Hippocampal formation (tissue), 2 donors: ENCODE measurements at places on chromosomes 1 and 21.

DNA sequence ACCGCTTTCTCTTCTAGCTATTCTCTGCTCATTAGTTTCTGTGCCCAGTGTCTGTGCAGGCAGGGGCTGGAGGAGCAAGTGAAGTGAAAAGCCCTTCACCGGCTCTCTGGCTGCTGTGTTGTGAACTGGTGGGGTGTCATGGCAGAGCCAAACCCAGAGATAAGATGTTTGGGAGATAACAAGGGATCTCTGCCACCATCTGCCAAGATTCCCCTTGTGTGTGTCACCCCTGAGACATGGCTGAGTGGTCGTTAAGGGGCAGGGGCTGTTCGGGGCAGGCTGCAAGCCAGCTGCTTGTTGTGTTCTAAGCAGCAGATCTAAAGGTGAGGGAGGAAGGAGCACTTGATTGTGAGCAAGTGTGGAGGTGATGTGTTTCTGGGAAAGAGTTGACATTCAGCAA lies 24.5 kb downstream of the CNIH3 start:
- no peak for DNase-seq

DNA sequence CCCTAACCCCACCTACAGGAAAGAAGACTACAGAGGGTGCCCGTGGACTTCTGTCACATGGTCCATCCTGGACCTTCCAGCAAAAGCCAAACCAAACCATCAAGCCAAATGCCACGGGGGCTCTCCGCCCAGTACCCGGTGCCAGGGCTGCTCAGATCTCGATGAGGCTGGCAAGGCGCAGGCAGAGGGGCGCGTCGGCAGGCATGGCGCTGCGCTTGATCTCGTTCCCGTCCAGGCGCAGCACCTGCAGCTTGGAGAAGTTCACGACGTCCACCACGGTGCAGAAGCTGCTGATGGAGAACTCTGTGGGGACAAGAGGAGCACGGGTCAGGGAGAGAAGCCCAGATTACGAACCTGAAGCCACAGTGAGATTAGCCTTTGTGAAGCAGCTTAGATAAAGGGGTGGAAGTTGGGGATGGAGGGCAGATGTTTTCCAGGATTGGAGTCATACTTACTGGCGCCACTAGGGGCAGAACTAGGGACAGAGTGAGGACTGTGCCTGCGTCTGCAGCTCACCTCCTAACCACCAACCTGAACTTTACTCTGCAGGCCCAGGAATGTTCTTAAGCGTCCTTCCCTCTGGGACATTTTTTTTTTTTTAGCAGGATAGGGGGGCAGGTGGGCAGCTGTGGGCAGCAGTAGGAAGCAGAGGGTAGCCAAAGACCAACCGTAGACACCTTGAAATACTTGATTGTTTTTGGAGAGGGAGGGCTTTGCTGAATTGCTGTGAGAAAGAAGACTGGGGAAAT lies 8.6 kb downstream of the FMOD start:
- DNase-seq, result no peak

- DNase-seq, result peak; percentile 7
Observed at GRCh38 chr21:43362321-43362791, 64.6 kb downstream of the SIK1 start.

- DNase-seq, result no peak
Observed at GRCh38 chr1:18020021-18020817, 87.4 kb upstream of the IGSF21 start.

DNA sequence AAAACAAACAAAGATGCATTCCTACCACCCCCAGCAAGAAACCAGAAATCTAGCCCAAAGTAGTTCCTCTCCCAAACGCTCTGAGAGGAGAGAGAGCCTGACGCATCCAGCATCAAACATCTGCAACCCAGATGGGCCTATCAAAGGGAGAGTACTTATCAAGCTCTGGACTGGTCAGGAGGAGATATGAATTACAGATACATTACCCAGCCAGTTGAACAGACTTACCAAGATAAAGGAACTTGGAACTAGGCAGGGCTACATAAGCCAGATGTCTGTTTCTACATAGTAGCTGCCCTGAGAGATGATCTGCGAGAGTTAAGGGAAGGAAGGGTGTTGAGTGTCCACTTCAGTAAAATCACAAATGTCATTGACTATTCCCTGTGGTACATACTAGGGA lies 138.4 kb downstream of the PAPPA2 start:
- no peak for DNase-seq

- DNase-seq, result no peak
Observed at GRCh38 chr1:94553323-94553730, 11.8 kb upstream of the F3 start.

DNA sequence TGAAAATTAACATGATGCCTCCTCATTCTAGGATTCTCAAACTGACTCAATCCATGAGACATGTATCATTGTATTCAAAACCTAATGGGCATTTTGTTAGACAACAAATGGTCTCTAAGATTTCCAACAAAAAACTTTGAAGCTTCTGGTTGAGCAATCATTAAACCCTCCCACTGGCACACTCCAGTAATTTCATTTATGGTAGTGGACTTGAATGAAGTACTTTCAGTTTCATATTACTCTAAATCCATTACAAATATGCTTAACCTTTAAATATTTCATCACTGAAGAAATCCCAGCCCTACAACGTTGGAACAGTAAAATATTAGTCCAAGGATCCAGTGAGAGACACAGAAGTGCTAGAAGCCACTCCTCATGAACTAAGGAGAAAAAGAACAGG lies 43.5 kb downstream of the GBP6 start:
- no peak for DNase-seq

DNA sequence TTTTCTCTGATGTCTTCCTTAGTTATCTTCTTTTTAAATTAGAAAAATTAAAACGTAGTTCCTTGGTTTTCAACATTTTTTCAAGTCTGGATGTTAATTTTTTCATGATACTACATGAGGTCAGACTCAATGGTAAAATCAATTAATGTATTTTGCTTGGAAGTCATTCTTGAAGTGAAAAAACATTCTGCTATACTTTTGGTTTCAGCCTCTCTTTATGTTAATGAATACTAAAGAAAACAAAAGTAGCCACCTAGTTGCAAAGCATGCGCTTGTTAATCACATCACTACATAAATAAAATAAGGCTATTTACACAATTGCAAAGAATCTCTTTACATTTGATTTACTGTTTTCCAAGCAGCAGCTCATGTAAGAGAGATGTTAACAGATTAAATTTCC lies 170.4 kb downstream of the LIPI start:
- DNase-seq, result no peak

GRCh38 chr1:83500987-83501591 lies 497.8 kb downstream of the TTLL7 start:
- DNase-seq, result no peak

- DNase-seq, result no peak
Observed at GRCh38 chr1:55232448-55233144, 17.4 kb upstream of the USP24 start.

DNA sequence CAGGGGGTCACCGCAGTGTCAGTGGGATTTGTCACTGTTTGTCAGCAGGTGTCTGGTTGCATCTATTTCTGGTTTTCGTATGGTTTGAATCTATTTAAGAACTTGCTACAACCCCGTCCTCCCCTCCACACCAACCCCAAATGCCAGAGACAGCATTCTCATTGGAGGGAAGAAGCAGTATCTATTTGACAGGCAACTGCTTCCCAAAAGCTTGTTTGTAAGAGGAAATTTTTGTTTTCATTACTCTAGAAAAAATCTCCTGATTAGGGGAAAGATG lies 54.4 kb downstream of the NR5A2 start:
- no peak for DNase-seq

GRCh38 chr1:59601041-59601441 lies 213.7 kb upstream of the HOOK1 start:
- DNase-seq, result no peak

GRCh38 chr1:39110325-39110851 lies 84.2 kb downstream of the NDUFS5 start:
- no peak for DNase-seq

GRCh38 chr1:26388791-26389445 lies 16.4 kb upstream of the ZNF683 start:
- no peak for DNase-seq

GRCh38 chr1:211951856-211952255 lies 83.5 kb downstream of the INTS7 start:
- no peak for DNase-seq

- peak; percentile 13 for DNase-seq
Observed at GRCh38 chr1:231866392-231867331, 240.1 kb downstream of the DISC1 start.

DNA sequence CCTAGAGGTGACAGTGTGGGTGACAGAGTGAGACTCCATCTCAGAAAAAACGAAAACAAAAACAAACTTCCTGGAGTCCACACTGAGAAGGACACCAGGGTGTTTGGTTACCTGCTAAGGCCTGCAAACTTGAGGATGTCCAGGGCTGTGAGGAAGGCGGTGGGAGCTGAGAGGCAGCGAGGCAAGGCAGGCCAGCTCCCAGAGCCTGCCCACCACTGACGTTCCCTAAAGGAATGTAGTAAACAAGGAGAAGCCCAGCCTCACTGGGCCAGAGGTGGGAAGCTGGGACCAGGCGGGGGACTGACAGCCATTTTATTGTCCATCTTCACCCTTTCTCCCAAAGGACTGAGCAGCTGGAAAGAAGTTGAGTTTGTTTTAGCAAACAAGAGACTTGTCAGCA lies 24.1 kb downstream of the SHISA4 start:
- no peak for DNase-seq

GRCh38 chr1:150718225-150718891 lies 2.3 kb downstream of the HORMAD1 start:
- DNase-seq, result no peak

DNA sequence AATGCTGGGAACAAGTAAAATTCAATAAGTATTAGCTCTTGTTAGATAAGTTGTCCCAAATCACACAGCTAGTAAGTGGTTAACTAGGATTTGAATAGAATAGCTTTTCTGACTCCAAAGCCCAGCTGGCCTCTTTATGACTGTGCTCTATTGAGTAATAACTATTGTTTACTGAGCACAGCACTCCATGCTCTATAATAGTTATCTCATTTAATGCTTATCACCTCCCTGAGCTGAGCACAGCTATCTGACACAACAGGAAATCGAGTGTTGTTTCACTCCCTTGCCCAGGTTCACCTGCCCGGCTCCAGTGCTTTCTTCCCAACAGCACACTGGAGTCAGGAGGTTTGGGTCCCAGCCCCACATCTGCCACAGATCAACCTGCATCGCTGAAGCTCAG lies 38.8 kb upstream of the STMN1 start:
- no peak for DNase-seq

- peak; percentile 21 for DNase-seq
Observed at GRCh38 chr1:157105988-157106812, 6.6 kb upstream of the ETV3L start.

DNA sequence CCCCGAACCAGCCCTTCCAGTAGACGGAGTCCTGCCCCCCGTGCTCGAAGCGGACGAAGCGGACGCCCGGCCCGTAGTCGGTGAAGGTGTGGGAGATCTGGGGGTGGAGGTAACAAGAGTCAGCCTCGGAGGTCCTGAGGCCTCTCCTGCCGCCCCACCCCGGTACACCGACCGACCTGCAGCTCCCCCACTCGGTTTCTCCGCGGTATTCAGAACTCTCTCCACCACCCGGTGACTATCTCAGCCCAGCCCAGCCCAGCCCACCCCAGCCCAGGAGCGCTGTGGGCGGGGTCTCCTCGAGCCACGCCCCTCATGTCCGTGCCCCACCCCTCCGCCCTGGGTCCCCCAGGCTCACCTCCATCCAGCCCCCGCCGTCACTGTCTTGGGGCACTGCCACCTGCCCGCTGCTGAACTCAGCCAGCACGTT lies 5.5 kb downstream of the FBXO2 start:
- DNase-seq, result no peak

DNA sequence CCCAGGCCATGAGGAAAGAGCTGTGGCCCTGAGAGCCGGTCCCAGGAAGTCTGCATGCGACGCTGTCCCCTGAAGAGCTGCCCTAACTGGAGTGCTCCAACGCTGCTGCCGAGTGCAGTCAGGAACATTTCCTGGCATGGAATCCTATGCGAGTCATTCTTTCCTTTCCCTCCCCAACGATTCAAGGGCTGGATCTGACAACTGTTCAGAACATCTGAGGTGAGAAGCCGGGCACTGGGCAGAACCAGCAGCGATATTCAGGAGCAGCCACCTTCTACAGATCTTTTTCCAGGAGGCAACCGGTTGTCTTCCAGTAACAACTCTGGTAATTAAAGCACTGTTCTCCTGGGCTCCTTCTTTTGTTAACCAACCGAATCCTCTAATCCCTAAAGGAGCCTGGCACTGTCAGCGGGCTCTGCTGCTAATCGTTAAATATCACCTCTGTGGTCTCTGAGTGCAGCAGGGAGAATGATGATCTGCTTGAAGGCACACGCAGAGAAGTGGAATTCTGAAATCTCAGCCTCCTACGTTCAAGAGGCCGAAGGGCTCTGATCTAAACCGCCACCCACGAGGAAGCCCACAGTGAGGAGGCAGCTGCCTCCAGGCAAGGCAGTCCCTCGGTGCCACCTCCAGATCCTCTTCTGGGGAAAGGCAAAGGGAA lies 55.8 kb downstream of the SLC45A1 start:
- DNase-seq, result peak; percentile 65

GRCh38 chr1:227306689-227307088 lies 11.6 kb downstream of the CDC42BPA start:
- DNase-seq, result no peak

- DNase-seq, result no peak
Observed at GRCh38 chr1:156214024-156214748, 1.4 kb downstream of the PMF1 start.

DNA sequence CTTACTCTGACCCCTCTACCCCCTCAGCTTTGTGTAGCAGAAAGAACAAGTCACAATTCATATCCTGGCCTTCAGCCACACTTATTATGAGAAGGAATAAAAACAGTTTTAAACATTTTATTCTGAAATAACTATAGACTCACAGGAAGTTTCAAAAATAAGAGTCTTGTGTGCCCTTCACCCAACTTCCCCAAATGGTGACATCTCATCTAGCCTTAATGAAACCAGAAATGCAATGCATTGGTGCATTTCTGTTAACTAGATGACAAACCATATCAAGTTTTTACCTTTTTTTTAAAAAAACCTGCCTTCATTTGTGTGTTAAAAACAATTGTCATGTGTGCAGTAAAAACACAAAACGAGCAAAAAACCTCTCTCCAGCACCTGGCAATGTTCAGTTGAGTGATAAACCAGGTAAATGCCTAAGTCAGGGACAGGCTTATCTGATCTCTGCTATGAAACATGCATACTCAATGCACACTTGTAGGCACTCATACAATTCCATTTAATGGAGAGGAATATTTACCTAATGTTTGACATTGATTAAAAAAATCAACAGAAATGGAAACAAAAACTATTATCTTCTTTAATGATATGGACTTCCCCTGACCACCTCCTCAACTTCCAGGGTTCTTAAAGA lies 51.5 kb downstream of the SH3BGR start:
- DNase-seq, result no peak
